ENCODE measurements at places on chromosomes 7 and 10. TPM values are rescaled to one million over a fixed set of nuclear protein-coding genes. Genes with fewer than 3 reads are reported as not detected.

DNA sequence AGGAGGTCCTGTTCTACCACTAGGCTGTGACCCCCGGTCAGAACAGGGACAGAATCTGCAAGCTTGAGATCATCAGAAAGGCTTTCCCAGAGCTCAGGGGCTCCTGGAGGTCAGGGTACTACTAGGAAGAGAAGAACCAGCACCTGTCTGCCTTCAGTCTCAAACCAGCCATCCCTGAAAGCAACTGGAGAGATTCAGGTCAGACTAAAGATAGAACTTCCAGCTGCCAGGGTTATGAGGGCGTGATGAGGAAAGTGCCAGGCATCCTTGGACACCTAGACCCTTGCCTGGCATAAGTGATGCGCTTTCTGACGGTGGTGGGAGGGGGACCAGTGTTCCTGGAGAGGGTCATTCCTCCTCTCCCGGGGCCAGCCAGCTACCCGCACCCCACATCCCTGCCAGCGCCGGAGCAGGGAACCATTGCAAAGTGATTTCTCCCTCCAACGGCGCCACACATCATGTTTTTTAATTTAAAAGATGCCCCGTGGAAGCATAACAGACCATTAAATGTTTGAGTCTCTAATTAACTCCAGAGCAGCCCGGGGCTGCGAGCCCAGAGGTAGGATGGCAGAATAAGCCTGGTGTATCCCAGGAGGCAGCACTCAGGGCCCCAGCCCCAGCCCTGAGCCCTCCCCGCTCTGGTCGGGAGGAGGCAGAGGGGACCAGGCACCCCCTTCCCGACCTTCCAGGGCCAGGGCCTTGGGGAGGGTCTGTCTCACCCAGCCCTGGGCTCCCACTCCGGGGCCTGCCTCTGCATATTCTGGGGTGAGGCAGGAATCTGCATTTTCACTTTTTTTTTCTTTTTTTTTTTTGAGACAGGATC, 64.0 kb downstream of the ELFN1 start:
- DNase-seq: no peak
- H3K4me3 ChIP-seq: no peak overlapping the region
- H3K27me3 ChIP-seq: peaks cover 6% of the 10 kb centered on the region
- no peaks in the 10 kb centered on the region for H3K36me3 ChIP-seq
- H3K4me1 ChIP-seq: no peaks in the 10 kb centered on the region

DNA sequence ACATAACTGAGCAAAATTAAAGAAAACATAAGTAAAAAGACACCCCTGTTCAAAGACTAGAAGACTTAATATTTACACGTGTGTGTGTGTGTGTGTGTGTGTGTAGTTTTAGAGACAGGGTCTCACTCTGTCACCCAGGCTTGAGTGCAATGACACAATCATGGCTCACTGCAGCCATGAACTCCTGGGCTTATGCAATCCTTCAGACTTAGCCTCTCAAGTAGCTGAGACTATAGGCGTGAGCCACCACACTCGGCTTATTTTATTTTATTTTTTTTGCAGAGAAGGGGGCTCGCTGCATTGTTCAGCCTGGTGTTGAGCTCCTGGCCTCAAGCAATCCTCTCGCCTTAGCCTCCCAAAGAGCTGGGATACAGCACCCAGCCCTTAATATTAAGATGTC, 90.3 kb downstream of the JMJD1C start:
- DNase-seq: no peak
- no peak overlapping the region for H3K27ac ChIP-seq
- H3K27me3 ChIP-seq: no peaks in the 10 kb centered on the region
- H3K36me3 ChIP-seq: no peaks in the 10 kb centered on the region

- DNase-seq: no peak
- no peaks in the 10 kb centered on the region for H3K36me3 ChIP-seq
- peaks cover 33% of the 10 kb centered on the region for H3K27me3 ChIP-seq
- H3K4me1 ChIP-seq: peaks cover 5% of the 10 kb centered on the region
- H3K4me3 ChIP-seq: no peak overlapping the region
These were observed 2.4 kb upstream of the FGF8 start for GRCh38 chr10:101778151-101778780.

GRCh38 chr7:31051598-31052486, at the start of gene ADCYAP1R1:
Gene ADCYAP1R1 (plus strand): TSS chr7:31052308. CDS start chr7:31063265, 10,957 bp downstream.
- DNase-seq: no peak
- no peaks in the 10 kb centered on the region for H3K4me1 ChIP-seq
- H3K27me3 ChIP-seq: peaks cover 23% of the 10 kb centered on the region
- H3K36me3 ChIP-seq: no peaks in the 10 kb centered on the region
- no peak within 1 kb of the TSS for H3K4me3 ChIP-seq
- no peak within 1 kb of the TSS for H3K27ac ChIP-seq

DNA sequence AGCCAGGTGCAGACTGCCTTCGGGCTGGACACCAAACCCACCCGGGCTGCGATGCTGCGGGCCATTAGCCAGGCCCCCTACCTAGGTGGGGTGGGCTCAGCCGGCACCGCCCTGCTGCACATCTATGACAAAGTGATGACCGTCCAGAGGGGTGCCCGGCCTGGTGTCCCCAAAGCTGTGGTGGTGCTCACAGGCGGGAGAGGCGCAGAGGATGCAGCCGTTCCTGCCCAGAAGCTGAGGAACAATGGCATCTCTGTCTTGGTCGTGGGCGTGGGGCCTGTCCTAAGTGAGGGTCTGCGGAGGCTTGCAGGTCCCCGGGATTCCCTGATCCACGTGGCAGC, 50.0 kb downstream of the VWA2 start:
- DNase-seq: no peak
- no peak overlapping the region for H3K27ac ChIP-seq
- peaks cover 3% of the 10 kb centered on the region for H3K4me1 ChIP-seq
- no peak overlapping the region for H3K4me3 ChIP-seq
- no peaks in the 10 kb centered on the region for H3K36me3 ChIP-seq

DNA sequence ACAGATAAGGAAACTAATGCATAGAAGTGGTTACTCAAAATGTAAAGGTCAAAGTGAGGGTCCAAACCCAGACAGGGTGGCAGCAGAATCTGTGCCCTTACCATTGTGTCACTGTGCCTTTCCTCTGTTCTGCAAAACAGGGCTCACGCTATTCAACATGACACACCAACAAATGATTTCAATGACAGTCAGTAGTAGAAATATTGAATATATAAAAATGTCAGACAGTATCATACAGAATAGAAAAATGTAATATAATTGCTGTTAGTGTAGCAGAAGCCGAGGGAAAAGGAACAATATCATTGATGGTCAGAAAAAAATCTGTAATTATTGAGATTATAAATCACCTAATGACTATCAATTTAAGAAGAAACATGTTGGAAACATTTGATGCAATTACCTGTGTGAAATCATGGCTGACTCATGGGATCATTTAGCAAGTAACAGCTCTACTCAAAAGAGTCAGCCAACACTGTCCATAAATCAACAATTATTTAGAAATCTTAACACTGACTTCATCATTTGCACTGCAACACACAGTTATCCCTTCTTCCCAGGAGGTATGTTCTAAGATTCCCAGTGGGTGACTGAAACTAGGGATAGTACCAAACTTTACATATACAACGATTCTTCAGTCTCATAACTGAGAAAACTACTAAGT, 198.7 kb downstream of the DGKI start:
- no peaks in the 10 kb centered on the region for H3K36me3 ChIP-seq
- DNase-seq: peak; percentile 12
- no peaks in the 10 kb centered on the region for H3K27me3 ChIP-seq

DNA sequence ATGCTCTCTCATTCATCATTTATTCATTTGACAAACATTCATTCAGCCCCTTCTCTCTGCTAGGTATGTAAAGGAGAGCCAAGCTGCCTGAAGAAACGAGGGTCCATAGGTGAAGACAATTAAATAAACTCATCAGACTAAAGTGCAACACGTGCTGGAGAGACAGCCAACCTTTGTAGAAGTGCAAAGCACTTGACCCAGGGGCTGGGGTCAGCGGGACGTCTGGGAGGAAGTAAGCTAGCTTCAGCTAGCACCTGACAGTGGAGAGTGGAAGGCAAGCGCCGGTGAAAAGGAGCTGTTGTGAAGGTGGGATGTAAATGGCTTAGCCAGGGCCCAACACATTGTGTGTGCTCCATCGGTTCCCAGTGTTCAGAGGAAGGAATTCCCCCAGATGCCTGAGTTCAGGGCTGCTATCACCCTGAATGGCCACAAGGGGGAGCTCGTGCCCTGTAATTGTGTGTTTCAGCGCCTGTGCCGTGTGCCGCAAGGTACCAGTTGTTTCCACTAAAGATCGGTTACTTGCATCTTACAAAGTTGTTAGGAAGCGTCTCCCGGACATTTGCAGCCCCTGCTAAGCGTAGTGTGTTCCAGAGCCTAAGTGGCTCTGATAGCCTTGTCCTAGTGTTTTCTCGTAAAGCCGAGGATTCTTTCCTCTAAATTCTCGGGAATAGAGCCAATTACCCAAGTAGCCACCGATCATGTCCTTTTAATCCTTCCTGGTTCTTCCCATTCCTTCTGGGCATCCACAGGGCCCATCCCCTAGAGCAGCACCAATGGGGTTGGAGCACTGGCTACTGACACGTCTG, 30.6 kb downstream of the TLX1 start:
- peaks cover 24% of the 10 kb centered on the region for H3K27me3 ChIP-seq
- H3K4me3 ChIP-seq: peak overlapping the region; percentile 47
- H3K36me3 ChIP-seq: no peaks in the 10 kb centered on the region
- no peak overlapping the region for H3K27ac ChIP-seq
- DNase-seq: peak; percentile 59

DNA sequence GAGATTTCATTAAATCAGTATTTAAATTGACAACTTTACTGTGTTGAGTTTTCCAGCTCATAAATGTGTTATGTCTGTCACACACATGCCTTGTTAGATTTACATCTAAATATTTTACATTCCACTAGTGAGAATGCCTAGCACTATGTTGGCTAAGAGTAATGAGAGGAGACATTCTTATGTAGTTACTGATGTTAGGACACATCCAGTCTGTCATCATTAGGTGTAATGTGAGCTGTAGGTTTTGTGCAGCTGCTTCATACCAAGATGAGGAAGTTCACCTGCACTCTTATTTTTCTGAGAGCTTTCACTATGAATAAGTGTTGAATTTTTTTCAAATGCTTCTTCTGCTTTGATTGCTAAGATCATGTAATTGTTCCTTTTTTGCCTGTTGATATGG, 218.0 kb upstream of the IGFBP3 start:
- no peaks in the 10 kb centered on the region for H3K4me1 ChIP-seq
- no peaks in the 10 kb centered on the region for H3K27me3 ChIP-seq
- H3K36me3 ChIP-seq: no peaks in the 10 kb centered on the region
- no peak overlapping the region for H3K27ac ChIP-seq
- H3K4me3 ChIP-seq: no peak overlapping the region

- H3K27me3 ChIP-seq: no peaks in the 10 kb centered on the region
- DNase-seq: no peak
- no peak overlapping the region for H3K4me3 ChIP-seq
- H3K36me3 ChIP-seq: no peaks in the 10 kb centered on the region
- no peak overlapping the region for H3K27ac ChIP-seq
- no peaks in the 10 kb centered on the region for H3K4me1 ChIP-seq
These were observed 125.2 kb upstream of the CARD11 start for GRCh38 chr7:3168869-3169268.

DNA sequence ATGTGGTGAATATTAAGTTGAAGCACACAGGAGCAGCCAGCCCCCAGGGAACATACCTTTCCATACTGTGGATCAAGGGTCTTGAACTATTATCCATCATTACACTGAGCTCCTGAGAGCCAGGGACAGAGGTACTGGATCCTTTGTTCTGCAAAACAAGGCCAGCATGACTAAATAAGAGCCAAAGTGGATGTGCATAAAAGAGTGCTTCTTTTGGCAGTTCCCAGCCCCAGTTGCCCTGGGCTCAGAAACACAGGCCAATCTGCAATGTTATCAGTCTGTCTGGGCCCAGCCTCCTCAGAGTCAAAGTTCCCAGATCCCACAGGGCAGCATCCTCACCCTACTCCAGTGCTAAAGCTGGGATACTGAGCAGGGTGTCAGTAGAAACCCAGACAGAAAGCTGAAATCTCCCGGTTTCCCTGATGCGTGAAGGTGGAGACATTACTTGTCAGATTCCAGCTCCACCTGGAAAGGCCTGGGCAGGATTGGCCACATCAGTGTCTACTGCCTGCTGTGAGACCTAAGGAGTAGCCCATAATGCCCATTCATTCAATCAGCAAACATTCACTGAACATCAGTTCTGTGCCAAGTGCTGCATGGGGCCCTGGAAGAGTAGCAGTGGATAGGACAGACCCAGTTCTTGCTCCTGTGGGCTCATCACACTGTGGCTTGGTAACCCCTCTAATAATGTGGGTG, 342.7 kb downstream of the CXCL12 start:
- H3K4me3 ChIP-seq: no peak overlapping the region
- H3K4me1 ChIP-seq: no peaks in the 10 kb centered on the region
- H3K27me3 ChIP-seq: peaks cover 3% of the 10 kb centered on the region

DNA sequence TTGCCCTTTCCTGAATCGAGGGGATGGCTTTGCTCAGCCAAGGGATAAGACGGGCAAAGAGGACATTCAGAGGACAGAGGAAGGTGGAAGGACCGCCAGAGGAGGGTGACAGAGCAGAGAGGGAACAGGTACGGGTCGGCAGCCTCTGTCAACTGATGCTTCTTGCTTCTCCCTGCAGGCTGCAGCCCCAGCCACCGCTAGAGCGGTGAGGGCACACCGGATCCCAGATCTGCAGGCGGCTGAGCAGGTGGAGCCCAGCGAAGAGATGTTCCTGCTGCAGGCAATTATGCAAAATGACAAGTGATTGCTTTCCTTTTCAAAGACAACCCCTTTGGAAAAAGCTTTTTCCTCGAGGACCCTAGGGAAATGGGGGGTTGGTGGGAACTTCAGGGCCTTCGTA, 181.9 kb upstream of the ANKRD30A start:
- H3K4me1 ChIP-seq: no peaks in the 10 kb centered on the region
- no peaks in the 10 kb centered on the region for H3K27me3 ChIP-seq
- DNase-seq: no peak
- no peaks in the 10 kb centered on the region for H3K36me3 ChIP-seq

DNA sequence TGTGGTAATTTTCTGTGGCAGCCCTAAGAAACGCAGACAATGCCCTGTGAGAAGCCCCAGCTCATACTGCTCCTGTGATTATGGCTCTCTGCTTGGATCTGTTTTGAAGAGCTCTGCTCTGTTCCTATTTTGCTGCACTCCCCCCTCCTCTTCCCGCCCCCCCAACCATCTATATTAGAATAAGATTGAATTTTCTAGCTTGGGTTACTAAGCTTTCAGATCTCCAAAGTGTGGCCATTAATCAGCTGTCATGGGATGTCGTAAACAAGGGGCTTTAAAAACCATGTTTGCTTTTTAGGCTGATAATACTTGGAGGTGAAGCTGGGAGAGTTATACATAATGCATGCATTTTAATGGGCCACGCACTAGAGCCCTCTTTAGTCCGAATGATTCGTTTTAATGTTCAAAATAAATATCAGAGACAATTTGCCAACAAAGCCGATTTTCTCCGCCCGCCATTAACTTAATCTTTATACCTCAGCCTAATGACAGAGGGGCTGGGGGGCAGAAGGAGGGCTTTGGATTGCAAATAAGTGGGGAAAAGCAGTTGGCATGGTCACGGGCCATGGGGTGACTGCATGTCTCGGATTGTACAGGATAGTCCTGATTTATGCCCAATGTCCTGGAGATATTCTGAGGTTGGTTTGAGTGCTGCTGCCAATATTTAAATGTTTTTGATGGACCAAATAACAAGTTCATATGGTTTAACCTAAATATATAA, 165.5 kb downstream of the RPS24 start:
- no peaks in the 10 kb centered on the region for H3K36me3 ChIP-seq
- peaks cover 7% of the 10 kb centered on the region for H3K4me1 ChIP-seq
- H3K27ac ChIP-seq: no peak overlapping the region
- no peaks in the 10 kb centered on the region for H3K27me3 ChIP-seq
- no peak overlapping the region for H3K4me3 ChIP-seq

GRCh38 chr10:113239566-113240350, 289.7 kb downstream of the TCF7L2 start:
- H3K36me3 ChIP-seq: no peaks in the 10 kb centered on the region
- H3K27ac ChIP-seq: no peak overlapping the region
- no peaks in the 10 kb centered on the region for H3K4me1 ChIP-seq
- no peaks in the 10 kb centered on the region for H3K27me3 ChIP-seq
- no peak for DNase-seq

The FLNC gene
- 191 TPM for total RNA-seq

The BICC1 gene
- total RNA-seq: 64.7 TPM

The MCM7 gene
- total RNA-seq: 16.7 TPM

Measured in fibroblast of lung (primary cell).